Activated CD4-positive, alpha-beta T cell treated with anti-CD3 and anti-CD28 coated beads, Interleukin-10, Interleukin-2, amounts not matched to agents 100 ng/mL and 50 ng/mL, durations not matched to agents 16 hours and 8 hours (primary cell): ENCODE measurements at places on chromosomes 3 and 15.

DNA sequence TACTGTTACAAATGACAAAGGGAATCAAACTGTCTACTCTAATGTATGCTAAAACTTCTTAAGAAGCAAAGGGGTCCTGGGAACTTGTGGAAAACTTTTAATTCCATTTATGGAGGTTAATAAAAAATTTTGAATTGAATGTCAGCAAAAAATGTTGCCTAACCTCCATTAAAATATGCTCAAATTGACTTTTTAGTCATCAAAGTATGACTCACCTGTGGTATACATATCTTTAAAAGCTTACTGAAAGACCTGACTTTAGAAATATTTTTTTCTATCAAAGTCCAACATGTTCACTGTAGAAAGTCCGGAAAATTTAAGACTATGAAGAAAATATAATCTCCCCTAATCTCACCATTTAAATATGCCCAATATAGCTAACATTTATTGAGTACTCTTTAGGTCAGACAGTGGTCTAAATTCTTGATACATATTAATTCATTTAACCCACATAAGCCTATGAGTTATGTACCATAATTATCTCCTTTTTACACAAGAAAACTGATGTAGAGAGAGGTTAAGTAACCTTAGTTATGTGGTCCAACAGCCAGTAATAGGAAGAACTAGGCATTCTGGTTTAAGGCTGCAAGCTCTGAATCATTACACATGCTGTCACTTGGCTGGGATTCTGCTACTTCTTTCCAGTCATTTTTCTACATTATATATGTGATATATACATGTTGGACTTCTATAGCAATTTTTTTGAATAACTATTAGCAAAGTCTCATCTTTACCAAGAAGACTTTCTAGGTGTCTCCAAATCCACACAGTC is 83.6 kb downstream of the PDZRN3 start:
- no peak for DNase-seq

GRCh38 chr3:190721330-190721729 is 141.2 kb downstream of the GMNC start:
- DNase-seq: no peak

DNA sequence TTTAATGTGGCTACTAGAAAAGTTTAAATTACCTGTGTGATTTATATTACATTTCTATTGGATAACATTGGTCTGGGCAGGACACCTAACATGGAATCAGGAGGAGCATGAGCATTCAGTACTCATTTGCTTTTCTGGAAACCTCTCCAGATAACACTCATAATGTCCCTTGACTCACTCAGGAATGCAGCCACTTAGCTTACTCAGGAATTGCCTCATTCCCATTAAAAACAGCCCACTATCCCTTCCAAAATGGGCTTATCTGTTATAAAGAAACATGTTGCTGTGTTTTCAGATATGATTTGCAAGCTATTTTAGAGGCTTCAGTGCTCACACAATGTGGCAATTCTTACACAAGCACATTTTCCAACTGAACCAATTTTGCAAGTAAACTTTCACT is 17.1 kb downstream of the GBE1 start:
- no peak for DNase-seq

- no peak for DNase-seq
These were observed 239.9 kb upstream of the ATP10A start for GRCh38 chr15:26103002-26103404.

- no peak for DNase-seq
These were observed 25.8 kb downstream of the ANP32A start for GRCh38 chr15:68794863-68795262.

DNA sequence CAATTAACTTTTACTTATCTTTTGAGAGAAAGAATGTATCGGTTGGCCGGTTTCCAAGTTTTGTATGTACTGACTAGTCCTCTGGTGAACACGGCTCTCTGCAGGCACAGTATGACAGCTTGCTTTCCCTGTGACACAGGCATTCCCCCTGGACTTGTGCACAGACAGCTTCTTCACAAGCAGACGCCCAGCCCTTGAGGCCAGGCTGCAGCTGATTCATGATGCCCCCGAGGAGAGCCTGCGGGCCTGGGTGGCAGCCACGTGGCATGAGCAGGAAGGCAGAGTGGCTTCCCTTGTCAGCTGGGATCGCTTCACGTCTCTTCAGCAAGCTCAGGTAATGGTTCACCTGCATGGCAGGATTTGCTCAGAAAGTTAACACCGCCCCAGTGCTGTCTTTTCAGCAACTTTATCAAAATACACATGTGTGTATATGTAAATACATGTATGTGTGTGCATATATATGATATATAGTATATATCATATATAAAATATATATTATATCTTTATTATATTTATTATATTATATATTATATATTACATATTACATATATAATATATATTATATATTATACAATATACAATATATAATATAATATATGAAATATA is 25.5 kb downstream of the FAN1 start:
- DNase-seq: no peak
